ENCODE measurements at places on chromosomes 6 and 20. TPM values are rescaled to one million over a fixed set of nuclear protein-coding genes. Genes with fewer than 3 reads are reported as not detected.

Gene CLPSL2
- not detected for total RNA-seq

Gene MAK
- total RNA-seq: 0.15 TPM

Gene EGFL8
- total RNA-seq: 5.2 TPM

Gene CD83
- total RNA-seq: 5.5 TPM

Gene TFAP2D
- total RNA-seq: not detected
